Stimulated activated CD8-positive, alpha-beta memory T cell treated with anti-CD3 and anti-CD28 coated beads, Interleukin-4, amount 100 ng/mL, for 48 hours (primary cell): ENCODE measurements at places on chromosomes 5 and 9.

GRCh38 chr5:157502143-157502647, 42.2 kb downstream of the NIPAL4 start:
- no peak for DNase-seq

DNA sequence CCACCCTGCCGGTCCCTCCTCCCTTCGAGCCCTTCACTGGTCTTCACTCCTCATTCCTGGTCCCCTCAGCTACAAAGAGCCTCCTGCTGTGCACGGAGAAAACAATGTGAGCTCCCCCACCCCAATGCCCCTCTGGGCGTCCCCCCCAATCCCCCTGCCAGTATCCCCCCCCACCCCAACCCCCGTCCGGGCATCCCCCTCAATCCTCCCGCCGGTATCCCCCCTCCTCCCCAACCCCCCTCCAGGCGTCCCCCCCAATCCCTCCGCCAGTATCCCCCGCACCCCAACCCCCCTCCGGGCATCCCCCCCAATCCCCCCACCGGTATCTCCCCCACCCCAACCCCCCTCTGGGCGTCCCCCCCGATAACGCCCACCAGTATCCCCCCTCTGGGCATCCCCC, 42.8 kb downstream of the EXD3 start:
- DNase-seq: no peak

- DNase-seq: no peak
These were observed 456.8 kb downstream of the DMAC1 start for GRCh38 chr9:7342736-7343135.

DNA sequence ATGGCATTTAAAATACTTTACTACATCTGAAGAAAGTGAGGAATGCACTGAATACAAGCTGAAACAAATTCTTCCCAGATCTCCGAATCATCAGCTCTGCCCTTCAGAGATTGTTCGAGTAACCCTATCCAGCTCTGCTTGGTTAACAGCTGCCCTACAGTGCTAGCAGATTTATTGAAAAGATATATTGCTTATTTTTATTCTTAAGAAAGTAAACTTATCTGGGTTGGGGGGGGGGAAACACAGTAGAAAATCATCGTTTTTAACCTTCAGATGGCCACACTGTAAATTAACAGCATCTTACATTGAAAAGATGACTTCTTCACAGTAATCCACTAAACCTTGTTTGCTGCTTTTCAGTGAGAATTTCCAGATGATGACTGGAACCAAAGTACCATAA, 210.8 kb downstream of the NFIB start:
- no peak for DNase-seq

DNA sequence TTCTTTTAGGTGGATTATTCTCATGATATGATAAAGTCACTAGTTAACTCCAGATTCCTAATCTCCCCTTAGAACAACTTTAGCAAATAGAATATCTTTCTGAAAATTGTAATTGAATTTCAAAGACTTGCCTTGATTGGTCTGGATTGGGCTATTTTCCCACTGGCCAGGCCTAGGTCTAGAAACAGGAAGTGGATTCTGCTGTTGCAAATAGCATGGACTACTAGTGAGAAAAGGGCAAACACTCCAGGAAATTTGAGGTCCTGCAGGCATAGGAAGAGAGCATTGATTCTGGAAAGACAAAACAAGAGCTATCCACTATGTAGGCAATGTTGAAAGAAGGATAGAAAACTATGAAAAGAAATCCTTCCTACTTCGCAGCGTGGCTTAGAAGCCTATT, 113.4 kb downstream of the KCTD16 start:
- DNase-seq: no peak

GRCh38 chr5:2900360-2900759, 148.9 kb upstream of the IRX2 start:
- no peak for DNase-seq
